CD4-positive, alpha-beta T cell treated with Interleukin-15 for 4 hours (primary cell): ENCODE measurements at places on chromosomes 11 and 22.

- DNase-seq: no peak
These were observed 49.8 kb upstream of the BLID start for GRCh38 chr11:122165607-122166371.

GRCh38 chr11:129460714-129461113 is 85.1 kb downstream of the BARX2 start:
- no peak for DNase-seq

GRCh38 chr11:46918083-46918787 is at the start of gene LRP4:
Gene LRP4, minus strand, starts transcription at chr11:46918550. Its CDS starts 171 bp downstream, at chr11:46918379.
- DNase-seq: no peak

DNA sequence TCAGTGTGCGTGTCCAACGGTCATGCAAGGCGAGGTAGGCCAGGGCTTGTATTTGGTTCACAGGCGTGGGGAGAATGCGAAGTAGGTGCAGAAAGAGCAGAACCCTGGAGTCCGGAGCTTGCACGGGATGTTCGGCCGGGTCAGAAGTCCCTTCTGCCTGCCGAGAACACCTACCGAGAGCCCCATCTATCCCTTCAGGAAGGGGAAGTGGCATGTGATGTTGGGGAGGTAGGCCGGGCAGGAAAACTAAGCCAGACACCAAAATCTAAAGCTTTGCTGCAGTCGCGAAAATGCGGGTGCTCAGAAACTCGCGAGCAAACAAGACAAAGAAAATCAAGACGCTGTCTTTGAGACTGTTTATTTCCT is 435 bp upstream of the TAF6L start:
- no peak for DNase-seq

DNA sequence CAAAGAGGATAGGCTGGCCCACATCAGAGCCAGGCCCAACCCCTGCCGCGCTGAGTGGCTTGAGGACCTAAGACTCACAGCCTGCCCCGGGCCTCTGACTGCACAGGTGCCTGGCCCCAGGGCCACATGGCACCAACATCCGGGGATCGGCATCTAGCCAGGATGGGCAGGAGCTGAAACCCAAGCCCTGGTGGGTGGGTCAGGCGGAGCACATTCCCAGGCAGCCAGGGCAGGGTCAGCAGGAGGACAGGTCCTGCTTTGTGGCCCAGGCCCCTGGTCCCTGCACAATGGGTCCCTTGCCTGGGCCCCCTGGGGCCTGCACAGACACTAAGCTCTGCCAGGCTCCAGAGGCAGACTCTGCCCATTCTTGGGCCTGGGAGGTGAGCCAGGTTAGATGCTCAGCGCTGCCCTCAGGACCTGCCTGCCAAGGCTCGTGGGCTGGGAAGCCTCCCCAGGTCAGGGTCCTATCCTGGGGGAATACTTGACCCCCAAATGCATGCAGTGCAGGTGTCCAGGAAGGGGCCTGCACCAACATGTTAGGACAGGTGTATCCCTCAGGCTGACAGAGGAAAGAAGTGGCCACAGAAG is 33.5 kb downstream of the ARVCF start:
- DNase-seq: no peak

GRCh38 chr22:27493796-27494195 is 307.8 kb downstream of the MN1 start:
- DNase-seq: no peak

GRCh38 chr22:48423481-48423911 is 1404.2 kb downstream of the BRD1 start:
- DNase-seq: no peak

DNA sequence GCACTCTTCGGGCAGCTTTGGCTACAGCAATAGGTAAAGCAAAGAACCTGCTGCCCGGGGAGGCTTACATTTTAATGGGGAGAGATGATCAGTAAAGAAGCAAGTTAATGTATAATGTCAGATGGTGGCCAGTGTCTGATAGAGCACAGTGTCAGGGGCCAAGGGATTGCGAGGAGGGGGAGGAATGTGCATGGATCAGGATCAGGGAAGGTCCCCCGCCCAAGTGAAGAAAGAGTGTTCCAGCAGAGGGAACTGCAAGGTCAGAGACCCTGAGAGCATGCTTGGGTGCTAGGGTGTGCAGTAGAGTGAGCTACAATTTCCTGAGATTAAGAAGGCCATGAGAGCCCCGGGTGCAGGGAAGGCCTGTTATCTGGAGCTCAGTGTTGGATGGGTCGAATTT is 39.7 kb downstream of the TIMP3 start:
- DNase-seq: no peak

GRCh38 chr22:44109416-44109815 is 71.3 kb upstream of the PARVG start:
- DNase-seq: no peak

GRCh38 chr11:88355887-88356286 is 18.4 kb upstream of the CTSC start:
- DNase-seq: no peak

DNA sequence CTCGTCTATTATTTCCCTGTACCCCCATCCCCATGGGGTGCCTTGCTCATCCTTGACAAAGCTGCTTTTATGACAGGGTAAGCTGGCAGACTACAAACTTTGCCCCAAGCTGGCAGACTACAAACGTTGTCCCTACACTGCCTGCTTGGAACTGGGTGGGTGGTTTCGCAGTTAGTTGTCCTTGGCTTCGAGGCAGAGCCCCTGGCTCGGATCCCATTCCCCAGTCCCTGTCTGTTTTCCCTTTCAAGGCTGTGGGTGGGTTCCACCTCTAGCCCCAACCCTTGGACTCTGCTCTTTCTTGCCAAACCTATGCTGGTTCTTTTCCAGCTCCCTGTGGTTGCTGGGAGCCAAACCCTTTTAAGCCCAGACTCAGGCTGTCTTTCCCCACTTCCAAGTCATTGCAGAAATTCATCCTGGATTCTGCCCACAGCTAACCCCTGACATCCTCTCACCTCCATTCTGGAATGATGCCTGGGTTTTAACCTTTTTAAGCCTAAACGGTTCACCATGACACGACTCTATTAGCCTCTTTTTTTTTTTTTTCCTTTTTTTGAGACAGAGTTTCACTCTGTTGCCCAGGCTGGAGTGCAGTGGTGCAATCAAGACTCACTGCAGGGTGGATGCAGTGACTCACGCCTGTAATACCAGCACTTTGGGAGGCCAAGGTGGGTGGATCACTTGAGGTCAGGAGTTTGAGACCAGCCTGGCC is 9.2 kb upstream of the RBM14 start:
- no peak for DNase-seq

DNA sequence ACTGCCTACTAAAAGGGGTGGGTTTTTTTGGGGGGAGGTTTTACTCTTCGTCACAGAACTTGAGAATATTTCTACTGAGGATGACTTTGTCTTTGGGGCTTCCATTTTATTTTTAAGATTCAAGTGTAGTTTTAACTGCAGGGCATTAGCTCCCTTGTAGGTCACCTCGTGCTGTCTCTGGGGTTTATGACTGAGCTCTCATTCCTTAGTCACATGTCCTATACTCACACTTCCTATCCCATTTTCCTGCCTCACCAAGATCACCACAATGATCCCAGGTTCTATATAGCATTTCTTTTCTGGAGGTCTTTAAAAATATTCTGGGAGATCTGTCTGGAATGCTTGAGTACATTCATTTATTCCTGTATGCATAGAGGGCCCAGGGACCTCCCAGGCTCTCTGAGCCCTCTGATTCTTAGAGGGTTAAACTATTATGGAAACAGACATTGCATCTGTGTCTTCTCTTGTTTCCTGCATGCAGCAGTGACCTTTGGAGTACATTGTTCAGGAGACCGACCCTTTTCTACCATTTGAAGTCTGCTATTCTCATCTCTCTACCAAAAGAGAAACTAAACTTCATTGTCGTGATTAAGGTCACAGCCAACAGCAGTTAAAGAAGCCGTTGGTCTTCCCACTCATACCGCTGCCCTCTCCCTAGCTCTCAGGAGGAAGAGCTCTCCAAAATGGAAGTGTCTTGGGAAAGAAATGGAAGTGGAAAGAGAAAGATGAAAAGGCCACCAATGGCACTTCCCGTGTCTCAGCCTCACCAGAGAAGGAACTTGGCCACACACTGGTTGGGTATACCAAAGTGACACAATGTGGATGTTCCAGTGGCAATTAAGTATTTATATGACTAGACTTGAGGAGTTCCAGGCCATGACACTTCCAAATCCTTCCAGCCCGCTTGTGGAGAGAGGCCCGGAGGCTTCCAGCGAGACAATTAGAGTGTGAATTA is 77.5 kb downstream of the ZBTB16 start:
- DNase-seq: no peak

GRCh38 chr11:103618528-103618927 is 417.9 kb upstream of the DDI1 start:
- DNase-seq: no peak

DNA sequence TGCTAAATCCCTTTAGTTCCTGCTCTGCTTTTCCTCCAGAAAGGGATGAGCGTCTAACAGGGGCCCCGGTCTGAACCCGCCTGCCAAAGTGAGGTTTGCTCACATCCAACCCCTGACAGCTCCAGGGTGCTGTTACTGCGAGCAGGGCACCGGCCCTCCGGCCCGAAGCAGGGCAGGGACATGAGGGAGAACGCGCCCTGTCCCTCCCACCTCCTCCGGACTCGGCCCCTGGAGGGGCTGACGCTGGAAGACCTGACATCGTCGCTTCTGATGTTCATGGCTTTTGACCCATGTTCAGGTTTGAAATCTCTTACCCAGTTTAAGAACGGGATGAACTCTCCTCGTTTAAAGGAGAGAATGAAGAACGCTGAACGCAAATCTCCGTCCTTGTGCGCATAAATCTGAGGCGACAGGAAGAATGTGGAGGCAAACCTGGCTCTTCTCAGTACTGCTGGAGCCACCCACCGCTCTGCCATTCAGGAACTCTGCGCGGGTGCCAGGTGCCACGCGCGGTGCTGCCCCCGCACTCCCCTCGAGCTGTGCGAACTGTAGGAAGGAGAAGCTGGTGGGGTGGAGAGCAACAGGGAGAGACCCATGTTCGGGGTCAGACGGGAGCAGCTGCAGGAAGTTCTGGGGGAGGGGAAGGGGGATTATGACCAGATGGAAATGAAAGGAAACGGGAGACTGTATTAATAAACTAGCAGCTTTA is 826 bp upstream of the EEF1G start:
- no peak for DNase-seq

- no peak for DNase-seq
These were observed 77.3 kb upstream of the SHISAL1 start for GRCh38 chr22:44389926-44390612.

GRCh38 chr11:68564261-68564660 is 103.7 kb downstream of the PPP6R3 start:
- DNase-seq: no peak

GRCh38 chr11:129976328-129976727 is 26.3 kb downstream of the PRDM10 start:
- DNase-seq: no peak

- no peak for DNase-seq
These were observed 16.9 kb upstream of the MTCH2 start for GRCh38 chr11:47659276-47659675.

- no peak for DNase-seq
These were observed 114.4 kb downstream of the NCAM1 start for GRCh38 chr11:113075586-113076095.

DNA sequence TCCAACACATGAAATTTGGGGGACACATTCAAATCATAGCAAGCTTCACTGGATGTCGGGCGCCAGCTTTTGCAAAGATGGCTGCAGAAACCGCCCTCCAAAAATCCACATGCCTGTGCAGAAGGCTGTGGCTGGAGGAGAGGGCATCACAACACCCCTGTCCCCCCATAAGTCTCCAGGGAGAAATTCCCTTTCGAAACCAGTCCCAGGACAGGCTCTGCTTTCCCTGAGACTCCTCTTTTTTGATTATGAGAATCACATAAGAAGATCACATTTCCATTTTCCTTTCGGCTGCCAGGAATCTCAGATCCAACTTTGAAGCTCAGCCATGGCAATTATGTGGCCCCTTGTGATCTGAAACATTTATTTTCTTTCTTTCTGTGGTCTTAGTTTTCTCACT is 9.7 kb downstream of the LIF start:
- no peak for DNase-seq

- no peak for DNase-seq
These were observed 210.4 kb downstream of the SNX19 start for GRCh38 chr11:130705670-130706421.

GRCh38 chr11:90594658-90595057 is 371.8 kb upstream of the CHORDC1 start:
- no peak for DNase-seq
